ENCODE measurements at places on chromosomes 12 and 14.

DNA sequence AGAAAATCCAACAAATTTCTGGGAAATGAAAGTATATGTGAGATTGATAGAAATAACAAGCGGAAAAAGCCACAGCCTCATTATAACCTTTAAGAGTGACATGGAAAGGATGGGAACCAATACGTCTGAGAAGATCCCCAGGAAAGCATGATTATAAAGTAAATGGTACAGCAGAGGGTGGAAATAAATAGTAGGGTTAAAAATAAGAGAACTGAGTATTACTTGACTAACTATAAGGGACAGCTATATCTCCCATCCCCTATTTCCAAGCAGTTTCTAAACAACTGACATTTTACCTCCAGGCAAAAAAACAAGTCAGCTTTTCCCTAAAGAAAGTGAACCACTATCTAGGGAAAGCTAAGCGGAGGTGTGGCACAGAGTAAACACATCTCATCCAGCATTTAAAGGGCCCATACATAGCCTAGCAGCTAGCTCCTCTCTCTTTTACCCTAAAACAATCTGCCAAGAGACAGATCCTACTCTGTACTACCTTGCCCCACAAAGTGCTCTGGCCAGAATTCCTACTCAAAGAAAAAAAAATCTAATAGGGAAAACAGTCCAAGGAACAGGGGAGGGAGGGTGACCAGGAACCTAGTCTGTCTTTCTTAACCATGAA is 11.2 kb downstream of the OSBPL8 start:
- DNase-seq, result peak; percentile 22

DNA sequence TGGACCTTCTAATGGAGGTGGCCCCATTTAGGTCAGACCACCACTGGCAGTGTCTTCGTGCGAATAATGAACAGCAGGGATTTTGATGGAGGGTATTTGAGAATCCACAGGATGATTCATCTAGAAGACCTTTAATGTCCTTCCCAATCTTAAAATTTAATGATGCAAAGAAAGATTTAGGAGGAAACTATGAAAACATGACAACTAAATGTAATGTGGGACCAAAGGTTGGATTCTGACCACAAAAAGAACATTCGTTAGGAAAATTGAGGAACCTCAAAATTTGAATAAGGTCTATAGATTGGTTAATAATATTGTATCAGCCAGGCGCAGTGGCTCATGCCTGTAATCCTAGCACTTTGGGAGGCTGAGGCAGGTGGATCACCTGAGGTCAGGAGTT is 78.2 kb upstream of the TMPO start:
- no peak for DNase-seq

DNA sequence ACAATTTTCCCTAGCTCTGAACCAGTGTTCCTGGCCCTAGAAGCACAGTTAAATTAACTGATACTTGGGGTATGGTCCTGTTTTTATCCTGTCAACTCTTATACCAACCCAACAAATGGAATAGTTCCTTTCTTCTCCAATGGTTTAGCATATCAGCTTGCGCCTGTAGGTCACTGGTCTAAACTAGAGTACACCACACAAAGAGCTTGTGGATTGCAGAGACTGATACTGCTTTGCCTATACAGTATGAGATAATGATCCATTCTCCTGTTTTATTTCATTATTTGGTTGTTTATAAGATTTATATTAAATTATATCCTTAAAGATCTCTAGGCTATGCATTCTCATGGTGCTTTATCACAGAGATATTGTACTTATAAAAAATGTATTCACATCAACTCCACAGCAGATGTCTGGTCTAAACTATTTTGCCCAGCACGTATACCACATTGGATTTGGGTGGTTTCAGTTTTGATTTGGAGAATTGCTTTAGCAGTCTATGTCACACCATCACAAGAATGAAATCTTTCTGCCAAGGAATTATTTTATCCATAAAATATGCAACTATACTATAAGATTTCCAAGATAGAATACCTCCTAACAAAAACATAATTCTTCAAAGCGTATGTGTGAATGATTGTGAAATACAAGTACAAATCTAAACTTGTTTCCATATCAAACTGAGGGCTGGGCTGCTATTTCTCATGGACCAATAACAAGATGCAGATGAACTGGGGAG is 142.1 kb downstream of the SLC16A7 start:
- no peak for DNase-seq

DNA sequence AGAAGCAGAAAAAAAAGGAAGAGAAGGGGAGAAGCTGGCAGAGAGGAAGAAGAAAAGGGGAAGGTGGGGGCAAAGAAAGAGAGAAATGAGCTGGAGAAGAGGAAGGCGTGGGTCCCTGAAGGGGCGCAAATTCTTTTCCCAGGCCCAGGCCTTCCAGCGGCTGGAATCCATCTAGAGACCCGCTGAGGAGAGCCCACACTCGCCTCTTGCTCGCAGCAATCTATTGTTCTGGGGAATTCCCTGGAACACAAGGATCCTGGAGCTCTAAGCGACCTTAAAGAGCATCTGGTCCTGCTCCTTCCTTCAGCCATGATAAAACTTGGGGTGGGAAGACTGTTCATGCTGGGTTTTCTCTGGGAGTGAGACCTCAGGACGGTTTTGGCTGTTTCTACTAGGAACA is 41.2 kb upstream of the FKBP4 start:
- no peak for DNase-seq

DNA sequence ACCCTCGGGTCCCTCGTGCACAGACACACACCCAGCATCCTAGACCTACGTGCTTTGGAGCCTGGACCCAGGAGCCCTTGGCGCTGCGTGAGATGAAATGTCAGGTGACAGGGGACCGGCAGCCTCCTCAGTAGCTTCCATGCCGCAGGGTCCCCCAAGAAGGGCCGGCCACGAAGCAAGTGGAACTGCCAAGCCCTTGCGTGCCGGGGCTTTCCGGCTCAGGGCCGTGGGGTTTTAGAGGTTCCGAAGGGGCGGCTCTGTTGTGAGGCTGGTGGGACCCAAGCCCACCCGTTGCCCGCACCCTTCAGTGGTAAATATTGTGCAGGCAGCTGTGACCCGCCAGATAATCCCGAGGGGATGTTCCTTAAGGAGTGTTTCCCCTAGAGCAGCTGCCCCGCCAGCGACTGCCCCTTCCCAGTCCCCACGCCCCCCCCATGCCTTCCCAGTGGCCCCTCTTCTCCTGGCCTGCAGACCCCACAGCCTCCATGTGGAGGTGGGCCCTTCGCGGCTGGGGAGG is 133.7 kb downstream of the ADGRD1 start:
- no peak for DNase-seq

- no peak for DNase-seq
Measured at GRCh38 chr12:77996670-77997069, 166.0 kb downstream of the NAV3 start.

- peak; percentile 38 for DNase-seq
Measured at GRCh38 chr12:89280833-89281538, 71.3 kb downstream of the DUSP6 start.

DNA sequence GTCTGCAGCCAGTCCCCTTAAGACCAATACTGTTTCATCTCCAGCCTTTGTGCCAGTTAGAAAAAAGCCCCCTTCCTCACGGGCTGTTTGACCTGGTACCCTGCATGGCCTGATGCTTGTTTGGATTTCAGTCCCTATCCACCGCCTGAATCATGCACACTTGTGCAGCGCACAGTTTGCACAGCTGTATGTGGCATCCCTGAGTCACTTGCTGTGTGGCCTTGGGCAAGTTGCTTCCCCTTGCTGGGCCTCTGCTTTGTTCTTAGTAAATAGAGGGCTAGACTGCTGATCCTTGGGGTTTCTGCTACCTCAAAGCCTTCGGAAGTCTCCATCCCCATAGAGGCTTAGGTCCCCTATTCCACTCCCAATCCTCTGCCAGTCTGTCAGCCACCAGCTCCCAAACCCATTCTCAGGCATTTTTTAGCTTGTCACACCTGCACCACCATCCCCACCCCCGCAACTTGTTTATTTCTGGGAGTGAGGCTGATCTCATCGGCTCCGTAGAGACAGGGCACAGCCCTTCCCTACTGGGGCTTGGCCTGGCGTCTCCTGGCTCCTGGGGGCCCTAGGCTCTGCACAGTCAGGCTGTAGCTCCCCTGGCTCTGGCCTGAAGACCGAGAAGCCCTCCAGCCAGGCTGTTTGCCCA is 8.8 kb downstream of the KRT80 start:
- no peak for DNase-seq

DNA sequence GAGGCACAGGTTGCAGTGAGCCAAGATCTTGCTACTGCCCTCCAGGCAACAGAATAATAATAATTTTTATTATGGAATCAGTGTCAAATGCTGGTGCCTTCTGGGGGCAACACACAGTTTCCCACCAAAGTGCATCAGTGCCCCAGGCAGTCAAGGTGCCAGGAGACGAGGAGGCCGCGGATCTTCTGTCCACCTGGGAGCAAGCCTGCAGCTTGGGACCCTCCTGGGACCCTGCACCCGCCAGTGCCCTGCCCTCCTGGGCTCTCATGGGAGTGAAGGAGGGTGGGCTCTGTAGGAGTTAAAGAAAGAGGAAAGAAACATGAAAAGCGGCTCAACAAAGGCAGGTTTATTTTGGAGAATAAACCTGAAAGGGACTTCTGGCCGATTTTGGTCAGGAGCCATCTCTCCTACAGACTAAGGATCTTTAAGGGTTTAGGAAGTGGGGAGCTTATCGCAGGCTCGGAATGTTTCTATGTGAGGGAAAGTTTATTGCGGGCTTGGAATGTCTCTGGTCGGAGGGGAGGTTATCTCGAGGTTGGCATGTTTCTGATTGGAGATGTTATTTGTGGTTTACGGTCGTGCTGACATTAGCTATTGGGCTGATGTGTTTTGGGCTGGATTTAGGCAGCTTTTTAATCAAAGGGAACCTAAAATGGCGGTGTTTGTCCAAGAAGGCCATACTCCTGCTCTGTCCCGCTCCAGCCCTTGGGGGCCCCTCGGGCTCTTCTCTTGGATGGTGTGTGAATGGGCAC is 1.1 kb upstream of the ASPG start:
- DNase-seq, result no peak

GRCh38 chr12:106747973-106748436 is 26.5 kb upstream of the RIC8B start:
- DNase-seq, result no peak

DNA sequence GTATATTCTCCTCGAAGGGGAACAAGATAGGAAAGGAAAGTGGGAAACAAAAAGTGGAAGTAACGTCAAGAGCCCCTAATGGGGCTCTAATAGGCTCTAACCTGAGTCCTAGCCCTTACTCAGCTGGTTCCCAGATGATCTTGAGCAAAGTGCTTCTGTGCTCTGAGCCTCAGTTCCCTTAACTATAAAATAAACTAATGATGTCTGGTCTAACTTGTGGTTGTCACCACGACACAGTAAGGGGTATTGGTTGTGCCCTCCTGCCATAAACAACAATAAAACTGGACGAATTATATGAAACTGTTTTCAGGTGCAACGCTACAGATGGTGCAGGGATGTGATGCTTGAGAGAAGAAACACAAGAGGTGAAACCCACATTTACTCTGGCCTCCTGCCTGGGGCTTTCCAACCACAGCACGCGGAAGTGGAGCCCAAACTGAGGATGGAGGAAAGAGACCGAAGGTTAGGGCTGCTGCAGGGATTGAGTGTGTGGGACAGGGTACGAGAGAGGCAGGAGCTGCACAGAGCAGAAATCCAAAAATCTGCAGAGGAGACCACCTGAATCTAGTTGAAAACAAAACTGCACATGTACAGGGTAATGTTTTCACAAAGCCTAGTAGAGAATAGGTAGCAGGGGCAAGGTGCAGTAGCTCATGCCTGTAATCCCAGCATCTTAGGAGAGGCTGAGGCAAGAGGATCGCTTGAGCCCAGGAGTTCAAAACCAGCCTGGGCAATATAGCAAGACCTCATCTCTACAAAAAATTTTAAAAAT is 45.6 kb upstream of the BCL2L14 start:
- DNase-seq, result no peak

GRCh38 chr14:75881994-75882393 is 99.8 kb downstream of the TGFB3 start:
- DNase-seq, result no peak

- no peak for DNase-seq
Measured at GRCh38 chr14:93765155-93765554, 23.1 kb downstream of the PRIMA1 start.

DNA sequence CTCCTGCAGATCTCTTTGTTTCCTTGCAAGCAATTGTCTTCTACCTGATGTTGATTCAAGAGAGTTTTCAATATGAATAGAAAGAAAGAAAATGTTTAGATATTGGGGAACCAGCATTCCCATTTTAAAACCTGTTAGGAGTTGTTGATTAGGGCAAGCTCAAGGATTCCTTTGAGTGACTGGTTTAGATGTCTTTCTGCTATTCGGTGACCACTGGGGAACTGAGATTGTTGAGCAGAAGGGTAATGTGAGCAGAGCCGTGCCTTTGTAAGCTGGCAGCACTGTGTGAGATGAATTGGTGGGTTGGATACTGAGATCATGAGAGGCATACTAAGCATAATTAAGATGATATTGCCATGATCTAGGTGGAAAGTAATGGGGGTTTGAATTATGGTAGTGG is 39.1 kb upstream of the PAPLN start:
- DNase-seq, result no peak

Measured in small intestine (tissue), 16 donors.